Stomach (tissue), 19 donors: ENCODE measurements at places on chromosomes 1 and 21. TPM values are rescaled to one million over a fixed set of nuclear protein-coding genes. Genes with fewer than 3 reads are reported as not detected.

The HSD3B2 gene
- 0.37 TPM for total RNA-seq

- H3K36me3 ChIP-seq: no peaks in the 10 kb centered on the region
- no peak overlapping the region for H3K4me3 ChIP-seq
- no peaks in the 10 kb centered on the region for H3K27me3 ChIP-seq
- peaks cover 40% of the 10 kb centered on the region for H3K4me1 ChIP-seq
These were observed 36.5 kb upstream of the KIF21B start for GRCh38 chr1:201059871-201060555.

DNA sequence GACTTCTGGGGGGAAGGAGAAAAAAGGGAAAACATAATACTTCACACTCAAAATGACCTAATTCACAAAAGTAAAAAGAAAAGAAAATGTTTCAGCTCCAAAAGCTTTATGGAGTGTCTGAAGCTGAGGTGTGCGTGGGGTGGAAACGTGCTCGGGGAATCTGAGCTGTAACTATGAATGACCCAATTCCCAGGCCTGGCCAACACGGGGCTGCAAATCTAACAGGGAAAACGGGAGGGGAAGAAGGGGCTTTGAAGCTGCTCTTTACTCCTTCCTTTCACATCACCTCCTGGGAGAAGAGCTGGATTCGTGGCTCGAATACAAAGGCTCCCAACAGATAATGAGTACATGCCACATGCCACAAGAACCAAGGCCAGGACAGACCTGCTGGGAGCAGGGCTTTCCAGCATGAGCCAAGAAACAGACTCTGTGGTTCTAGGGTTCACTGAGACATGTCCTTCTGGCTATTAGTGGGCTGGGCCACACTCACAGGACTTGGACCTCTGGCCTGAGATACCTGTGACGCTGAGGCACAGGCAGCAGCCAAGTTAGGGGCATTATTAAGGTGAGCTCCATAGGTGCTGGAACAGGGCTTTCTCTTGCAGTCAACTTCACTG lies 51.5 kb downstream of the SLC66A1 start:
- no peak overlapping the region for H3K27ac ChIP-seq
- H3K36me3 ChIP-seq: no peaks in the 10 kb centered on the region
- no peak overlapping the region for H3K4me3 ChIP-seq
- no peaks in the 10 kb centered on the region for H3K27me3 ChIP-seq
- no peak for DNase-seq

DNA sequence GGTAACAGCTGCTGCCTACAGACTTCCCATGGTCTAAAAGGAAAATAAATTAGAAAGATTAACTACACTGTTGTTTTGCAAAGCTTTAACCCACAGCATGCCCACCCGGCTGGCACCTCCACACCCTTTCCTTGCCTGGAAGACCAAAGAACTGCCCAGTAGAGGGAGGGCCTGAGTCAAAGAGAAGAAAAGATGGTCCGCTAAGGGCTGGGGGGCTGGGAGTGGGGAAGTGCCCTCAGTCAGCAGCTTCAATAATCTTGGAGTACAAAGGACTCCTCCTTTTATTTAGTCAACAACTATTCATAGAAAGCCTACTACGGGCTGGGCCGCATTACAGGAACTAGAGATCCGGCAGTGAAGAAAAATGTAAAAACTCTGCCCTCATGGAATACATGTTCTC lies 40.6 kb downstream of the ERI3 start:
- DNase-seq: no peak
- no peak overlapping the region for H3K27ac ChIP-seq
- peaks cover 95% of the 10 kb centered on the region for H3K36me3 ChIP-seq
- no peak overlapping the region for H3K4me3 ChIP-seq
- no peaks in the 10 kb centered on the region for H3K4me1 ChIP-seq

The BNIPL gene
- total RNA-seq: not detected

The IVL gene
- not detected for total RNA-seq

DNA sequence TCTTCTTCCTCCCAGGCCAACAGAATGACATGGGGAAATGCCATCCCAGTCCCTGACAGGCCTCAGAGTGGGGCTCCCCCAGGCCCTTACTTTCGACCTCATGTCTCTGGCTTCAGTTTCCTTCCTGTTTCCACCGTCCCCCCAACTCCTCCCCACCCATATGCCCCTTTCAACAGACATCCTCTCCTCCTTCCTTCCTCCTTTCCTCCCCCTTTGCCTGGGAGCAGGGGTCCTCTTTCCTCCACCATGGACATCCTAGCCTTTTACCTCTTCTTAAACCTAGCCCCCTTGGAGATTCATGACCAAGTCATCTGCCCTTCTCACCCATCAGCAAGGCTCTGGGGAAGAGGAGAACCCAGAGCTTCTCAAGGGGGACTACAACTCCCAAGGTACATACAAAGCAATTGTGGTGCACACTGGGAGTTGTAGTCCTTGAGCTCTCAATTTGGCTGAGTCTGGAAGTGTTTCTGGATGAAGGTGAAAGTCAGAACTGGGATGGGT lies 4.0 kb downstream of the ZBTB7B start:
- no peak overlapping the region for H3K4me3 ChIP-seq
- peak overlapping the region; percentile 100 for H3K27ac ChIP-seq
- peaks cover 80% of the 10 kb centered on the region for H3K4me1 ChIP-seq

DNA sequence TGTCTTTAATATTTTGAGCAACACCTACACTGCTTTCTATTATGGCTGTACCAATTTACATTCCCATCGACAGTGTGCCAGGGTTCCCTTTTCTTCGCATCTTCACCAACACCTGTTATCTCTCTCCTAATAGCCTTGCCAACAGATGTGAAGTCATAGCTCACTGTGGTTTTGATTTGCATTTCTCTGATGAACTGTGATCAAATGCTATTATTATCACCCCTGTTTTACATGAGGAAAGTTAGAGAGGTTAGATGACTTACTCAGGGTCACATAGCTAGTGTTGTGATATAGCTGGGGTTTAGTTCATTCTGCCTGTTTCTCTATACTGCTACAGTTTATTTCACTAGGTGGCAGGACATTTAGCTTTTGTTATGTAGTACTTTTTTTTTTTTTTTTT lies 204.1 kb downstream of the FMN2 start:
- no peak overlapping the region for H3K4me3 ChIP-seq
- no peaks in the 10 kb centered on the region for H3K36me3 ChIP-seq
- H3K27me3 ChIP-seq: no peaks in the 10 kb centered on the region
- DNase-seq: no peak
- no peak overlapping the region for H3K27ac ChIP-seq

The UBL4B gene
- total RNA-seq: not detected

DNA sequence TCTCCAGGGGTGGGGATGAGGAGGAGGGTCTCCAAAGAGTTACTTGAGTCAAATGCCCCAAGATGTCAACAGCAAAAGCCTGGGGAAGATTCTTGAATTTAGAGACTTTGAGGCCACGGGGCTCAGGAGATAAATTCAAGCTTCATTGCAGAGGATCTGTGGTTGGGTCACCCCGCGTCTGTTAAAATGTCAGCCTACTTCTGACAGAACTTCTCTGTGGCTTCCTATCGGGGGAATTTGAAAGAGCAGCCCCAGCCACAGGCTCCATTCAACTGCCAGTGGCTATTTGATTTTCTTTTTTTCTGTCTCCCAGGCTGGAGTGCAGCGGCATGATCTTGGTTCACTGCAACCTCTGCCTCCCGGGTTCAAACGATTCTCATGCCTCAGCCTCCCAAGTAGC lies 62.5 kb upstream of the EFHD2 start:
- DNase-seq: no peak
- peaks cover 7% of the 10 kb centered on the region for H3K4me1 ChIP-seq
- H3K27me3 ChIP-seq: no peaks in the 10 kb centered on the region
- peak overlapping the region; percentile 60 for H3K27ac ChIP-seq
- no peak overlapping the region for H3K4me3 ChIP-seq

- no peak for DNase-seq
- H3K4me3 ChIP-seq: no peak overlapping the region
- H3K27me3 ChIP-seq: peaks cover 12% of the 10 kb centered on the region
- no peaks in the 10 kb centered on the region for H3K4me1 ChIP-seq
- no peaks in the 10 kb centered on the region for H3K36me3 ChIP-seq
- H3K27ac ChIP-seq: no peak overlapping the region
These were observed 141.7 kb downstream of the NPHP4 start for GRCh38 chr1:5850503-5850902.

DNA sequence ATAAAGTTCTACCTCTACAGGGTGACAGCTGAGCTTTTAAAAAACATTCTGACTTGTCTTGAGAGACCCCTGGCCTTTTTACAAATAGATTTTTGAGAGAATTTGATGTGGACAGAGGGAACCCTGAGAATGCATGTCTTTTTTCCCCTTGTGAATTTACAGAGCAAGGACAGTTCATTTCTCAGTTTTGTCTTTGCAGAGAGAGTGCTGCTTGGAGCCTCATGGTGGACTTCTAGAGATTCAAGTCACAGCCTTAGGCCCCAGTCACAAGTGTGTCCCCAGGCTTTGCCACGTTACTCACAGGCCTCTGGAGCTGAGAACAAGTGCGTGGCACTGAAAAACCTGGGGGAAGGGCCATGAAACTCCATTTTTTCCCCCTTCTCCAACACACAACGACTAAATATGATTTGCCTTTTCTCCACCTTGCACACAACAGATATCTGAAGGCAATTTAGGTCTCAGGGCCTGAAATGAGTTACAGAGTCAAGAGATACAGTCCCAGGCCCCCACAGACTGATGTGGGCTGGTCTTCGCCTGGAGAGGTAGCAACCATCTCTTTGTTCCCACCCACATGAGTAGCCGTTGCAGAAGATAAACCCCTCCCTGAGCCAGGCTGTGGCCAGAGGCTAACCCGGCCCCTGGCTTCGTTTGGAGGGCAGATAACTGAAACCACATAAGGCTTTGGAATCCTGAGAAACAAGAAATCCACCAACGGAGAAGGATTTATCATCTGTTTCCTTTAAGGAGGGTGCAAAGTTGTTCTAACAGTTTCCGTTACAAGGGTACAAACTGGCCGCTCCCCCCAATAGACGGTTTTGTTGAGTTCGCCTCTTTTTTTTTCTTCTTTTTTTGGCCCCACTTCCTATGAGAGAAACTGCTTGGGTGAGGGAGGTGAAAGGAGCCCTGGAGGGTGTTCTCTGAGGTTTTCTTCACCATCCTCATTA lies 1.0 kb upstream of the PIGV start:
- H3K27me3 ChIP-seq: no peaks in the 10 kb centered on the region
- peaks cover 10% of the 10 kb centered on the region for H3K36me3 ChIP-seq

The RSPO1 gene
- total RNA-seq: 0.92 TPM

DNA sequence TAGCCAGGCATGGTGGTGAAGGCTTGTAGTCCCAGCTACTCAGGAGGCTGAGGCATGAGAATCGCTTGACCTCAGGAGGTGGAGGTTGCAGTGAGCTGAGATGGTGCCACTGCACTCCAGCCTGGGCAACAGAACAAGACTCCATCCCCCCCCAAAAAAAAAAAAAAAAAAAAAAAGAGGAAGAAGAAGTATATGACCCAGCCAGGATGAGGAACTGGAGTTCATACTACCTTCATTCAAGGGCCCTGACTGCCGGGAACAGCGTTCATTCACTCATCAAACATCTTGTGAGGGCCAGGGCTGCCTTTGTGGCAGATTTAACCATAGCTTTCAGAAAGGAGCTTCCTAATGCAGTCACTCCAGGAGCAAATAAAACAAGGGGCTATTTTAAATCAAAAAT lies 127.6 kb downstream of the MRPS6 start:
- no peaks in the 10 kb centered on the region for H3K27me3 ChIP-seq
- DNase-seq: no peak
- peaks cover 6% of the 10 kb centered on the region for H3K4me1 ChIP-seq
- peak overlapping the region; percentile 69 for H3K27ac ChIP-seq
- no peaks in the 10 kb centered on the region for H3K36me3 ChIP-seq

DNA sequence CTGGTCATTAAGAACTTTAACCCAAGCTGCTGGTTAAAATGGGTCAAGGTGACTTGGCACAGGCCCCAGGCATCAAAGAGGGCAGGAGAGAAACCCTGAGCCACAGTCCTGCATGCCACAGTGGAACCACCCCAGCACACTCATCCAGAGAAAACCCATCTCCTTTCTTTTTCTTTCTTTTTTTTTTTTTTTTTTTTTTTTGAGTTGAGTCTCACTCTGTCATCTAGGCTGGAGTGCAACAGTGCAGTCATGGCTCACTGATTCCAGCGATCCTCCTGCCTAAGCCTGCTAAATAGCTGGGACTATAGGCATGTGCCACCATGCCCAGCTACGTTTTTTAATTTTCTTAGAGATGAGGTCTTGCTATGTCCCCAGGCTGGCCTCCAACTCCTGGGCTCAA lies 109.2 kb upstream of the RAB4A start:
- no peaks in the 10 kb centered on the region for H3K36me3 ChIP-seq
- no peak overlapping the region for H3K4me3 ChIP-seq

DNA sequence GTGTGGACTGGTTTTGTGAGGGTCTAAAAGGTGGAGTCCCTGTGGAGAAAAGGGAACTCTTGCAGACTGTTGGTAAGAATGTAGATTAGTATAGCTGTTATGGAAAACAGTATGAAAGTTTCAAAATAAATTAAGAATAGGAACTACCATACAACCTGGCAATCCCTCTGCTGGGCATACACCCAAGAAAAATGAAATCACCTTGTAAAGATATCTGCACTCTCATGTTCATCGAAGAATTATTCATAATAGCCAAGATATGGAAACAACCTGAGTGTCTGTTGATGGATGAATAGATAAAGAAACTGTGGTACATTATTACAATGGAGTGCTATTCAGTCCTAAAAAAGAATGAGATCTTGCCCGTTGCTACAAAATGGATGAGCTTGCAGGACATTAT lies 109.6 kb downstream of the TBX19 start:
- H3K4me1 ChIP-seq: peaks cover 23% of the 10 kb centered on the region
- H3K27ac ChIP-seq: no peak overlapping the region
- H3K27me3 ChIP-seq: no peaks in the 10 kb centered on the region
- H3K36me3 ChIP-seq: no peaks in the 10 kb centered on the region
- no peak for DNase-seq
- H3K4me3 ChIP-seq: no peak overlapping the region
